A172 (cell line): ENCODE measurements at places on chromosomes 4 and X.

DNA sequence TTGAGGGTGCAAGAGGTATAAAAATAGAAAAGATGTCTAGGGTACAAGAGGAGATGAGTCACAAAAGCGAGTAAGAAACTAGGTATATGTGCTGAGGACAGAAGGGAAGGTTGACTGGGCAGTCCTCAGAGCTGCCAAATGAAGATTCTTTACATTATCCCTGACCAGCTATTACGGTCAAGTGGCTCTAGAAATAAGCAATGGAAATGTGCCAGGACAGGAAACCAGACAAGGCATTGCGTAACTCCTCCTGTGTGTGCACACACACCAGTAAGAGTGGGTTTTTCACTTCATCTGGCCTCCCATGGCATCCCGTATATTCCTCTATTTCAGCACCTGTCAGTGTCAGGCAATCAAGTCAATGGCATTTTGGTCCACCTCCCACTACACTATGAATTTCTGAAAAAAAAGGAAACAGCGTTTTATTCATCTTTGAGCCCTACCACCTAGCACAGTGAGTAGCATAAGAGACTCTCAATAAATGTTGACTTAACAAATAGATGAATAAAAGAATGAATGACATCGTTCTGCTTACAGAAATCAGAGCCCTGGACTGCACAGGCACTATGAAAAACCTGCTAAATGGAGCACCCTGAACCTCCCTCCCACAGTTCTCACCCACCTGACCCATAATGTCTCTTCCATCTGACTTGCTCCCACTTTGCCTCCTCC, 62.6 kb upstream of the KLF3 start:
- DNase-seq = peak; percentile 18

GRCh38 chr4:53552711-53553110, 38.6 kb downstream of the LNX1 start:
- DNase-seq = no peak

DNA sequence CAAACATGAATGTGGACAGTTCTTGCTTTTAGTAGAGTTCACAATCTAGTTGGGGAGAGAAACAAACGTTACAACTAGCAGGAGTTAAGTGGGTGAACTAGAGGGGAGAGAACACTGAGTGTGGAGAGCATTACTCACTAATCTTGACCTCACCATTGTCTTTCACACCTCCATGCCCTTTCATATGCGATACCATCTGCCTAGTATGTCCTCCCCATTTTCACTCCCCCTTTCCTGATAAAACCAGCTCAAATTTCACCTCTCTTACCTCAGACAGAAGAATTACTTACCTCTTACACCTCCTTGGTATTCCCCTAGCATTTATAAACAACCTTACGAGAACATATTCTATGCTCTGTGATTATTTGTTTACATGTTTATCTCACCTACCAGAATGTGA, 53.6 kb downstream of the LAS1L start:
- DNase-seq = no peak

DNA sequence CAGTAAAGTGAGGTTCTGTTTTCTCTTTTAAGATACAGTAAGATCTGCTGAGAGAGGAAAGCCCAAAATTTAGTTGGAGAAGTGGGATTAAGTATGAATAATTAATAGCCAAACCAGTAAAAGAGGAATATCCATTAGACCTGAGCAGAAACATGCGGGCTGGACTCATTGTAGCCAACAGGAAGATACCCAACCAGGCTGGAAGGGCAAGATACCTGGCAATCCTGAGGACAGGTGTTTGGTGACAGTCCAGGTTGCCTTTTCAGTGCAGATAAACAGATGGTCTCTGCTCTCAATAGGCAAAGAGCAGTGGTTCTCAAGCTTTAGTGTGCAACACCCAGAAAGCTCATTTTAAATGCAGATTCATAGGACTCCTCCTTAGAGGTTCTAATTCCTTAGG, 980.8 kb upstream of the GRID2 start:
- DNase-seq = no peak

- no peak for DNase-seq
Measured at GRCh38 chr4:115514675-115515074, 401.3 kb upstream of the NDST4 start.
